GM23338 (cell line): ENCODE measurements at places on chromosomes 6 and 20. TPM values are rescaled to one million over a fixed set of nuclear protein-coding genes. Genes with fewer than 3 reads are reported as not detected.
A peak's percentile ranks its signal among the peaks of the same experiment; 100 is the strongest.

Gene MMP24
- 24.5 and 27.3 TPM in 2 replicates for total RNA-seq

Gene RAET1G
- total RNA-seq = not detected in 2 replicates

Gene TOMM34
- 36.5 and 38.7 TPM in 2 replicates for total RNA-seq

Gene HAO1
- not detected in 2 replicates for total RNA-seq

DNA sequence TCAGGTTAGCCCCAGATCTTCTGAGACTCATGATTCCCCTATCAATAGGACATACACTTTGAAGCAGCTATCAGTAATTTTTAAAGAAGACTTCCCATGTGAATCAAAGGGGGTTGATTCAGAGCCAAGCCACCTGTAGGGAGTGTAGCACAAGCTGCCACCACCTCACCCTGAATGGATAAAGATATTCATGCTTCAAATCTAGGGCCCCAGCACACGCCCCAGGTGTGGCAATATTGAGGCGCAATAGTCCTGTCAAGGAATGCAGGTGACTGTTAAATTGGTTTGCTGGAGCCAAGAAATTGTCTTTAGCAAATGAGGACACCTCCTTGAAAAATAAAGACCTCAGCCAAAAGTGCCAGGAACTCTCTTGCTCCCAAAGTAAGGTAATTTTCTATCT lies 404.4 kb downstream of the MAFB start:
- DNase-seq = no peak
- H3K36me3 ChIP-seq = no peaks in the 10 kb centered on the region
- H3K4me3 ChIP-seq = no peak overlapping the region
- H3K27me3 ChIP-seq = no peaks in the 10 kb centered on the region

- H3K36me3 ChIP-seq = no peaks in the 10 kb centered on the region
- no peak for DNase-seq
- H3K4me3 ChIP-seq = no peak overlapping the region
Measured at GRCh38 chr20:63139356-63139755, 76.6 kb downstream of the YTHDF1 start.

DNA sequence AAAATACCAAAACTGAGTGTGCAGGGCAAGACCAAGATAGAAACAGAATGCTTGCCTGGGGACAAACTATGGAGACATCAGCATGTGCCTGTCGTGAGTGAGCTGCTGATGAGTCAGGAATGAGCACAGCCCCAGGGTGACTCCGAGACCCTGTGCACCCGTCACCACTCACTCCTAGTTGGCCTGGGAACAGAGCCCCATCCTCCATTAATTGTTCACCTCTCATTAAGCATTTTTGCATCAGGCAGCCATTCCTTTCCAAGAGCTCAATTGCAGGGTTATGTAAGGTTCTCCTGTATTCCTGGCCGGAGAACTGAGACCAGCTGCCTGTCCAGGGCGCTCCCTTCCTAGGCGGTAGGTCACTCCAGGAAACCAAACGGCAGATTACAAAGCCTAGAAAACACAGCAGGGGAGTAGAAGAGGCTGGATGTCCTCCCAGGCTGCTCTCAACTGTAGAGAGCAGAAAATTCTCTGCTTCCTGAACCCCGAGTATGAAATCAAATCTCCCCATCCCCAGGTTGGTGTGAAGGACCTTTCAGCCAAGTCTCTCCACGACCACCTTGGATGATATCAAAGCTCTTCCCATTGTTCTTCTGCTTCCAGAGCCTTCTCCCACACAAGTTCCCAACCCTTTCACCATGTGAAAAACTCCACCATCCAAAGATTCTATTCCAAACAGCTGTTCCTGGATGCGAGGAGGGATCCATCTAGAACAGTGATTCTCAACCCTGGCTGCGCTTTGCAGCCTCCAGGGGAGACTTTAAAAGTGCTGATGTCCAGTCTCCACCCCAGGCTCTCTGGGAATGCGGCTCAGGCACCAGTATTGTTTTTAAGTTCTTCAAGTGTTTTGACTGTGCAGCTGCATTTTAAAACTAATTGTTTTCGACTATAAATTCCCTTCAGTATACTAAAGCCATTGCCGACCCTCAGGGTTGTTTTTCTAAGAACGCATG lies 532.6 kb upstream of the JARID2 start:
- no peak overlapping the region for H3K27ac ChIP-seq
- no peak for DNase-seq

GRCh38 chr20:4112481-4113421 lies 97.4 kb upstream of the RNF24 start:
- H3K27me3 ChIP-seq = no peaks in the 10 kb centered on the region
- DNase-seq = no peak
- H3K36me3 ChIP-seq = no peaks in the 10 kb centered on the region
- H3K27ac ChIP-seq = no peak overlapping the region
- H3K4me3 ChIP-seq = no peak overlapping the region

DNA sequence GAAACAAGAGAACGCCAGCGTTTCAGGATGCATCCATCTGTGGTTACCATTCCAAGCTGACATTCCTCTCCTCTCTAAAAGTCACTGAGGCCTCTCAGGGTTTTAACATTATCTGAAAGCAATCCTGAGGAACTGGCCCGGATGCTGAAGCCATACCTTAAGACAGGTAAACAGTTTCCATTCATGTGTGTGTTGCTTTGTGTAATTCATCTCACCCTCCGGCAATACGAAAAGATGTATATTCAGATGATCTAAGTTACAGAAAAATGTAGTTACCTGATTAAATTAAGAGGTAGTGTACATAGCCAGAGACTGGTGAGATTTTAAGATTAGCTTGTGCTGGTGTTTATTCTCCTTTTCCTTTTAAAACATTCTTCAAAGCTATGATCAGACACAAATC lies 68.4 kb upstream of the BACH2 start:
- H3K36me3 ChIP-seq = no peaks in the 10 kb centered on the region
- peak; percentile 44 for DNase-seq
- no peaks in the 10 kb centered on the region for H3K27me3 ChIP-seq
- peaks cover 27% of the 10 kb centered on the region for H3K4me1 ChIP-seq
- no peak overlapping the region for H3K4me3 ChIP-seq

DNA sequence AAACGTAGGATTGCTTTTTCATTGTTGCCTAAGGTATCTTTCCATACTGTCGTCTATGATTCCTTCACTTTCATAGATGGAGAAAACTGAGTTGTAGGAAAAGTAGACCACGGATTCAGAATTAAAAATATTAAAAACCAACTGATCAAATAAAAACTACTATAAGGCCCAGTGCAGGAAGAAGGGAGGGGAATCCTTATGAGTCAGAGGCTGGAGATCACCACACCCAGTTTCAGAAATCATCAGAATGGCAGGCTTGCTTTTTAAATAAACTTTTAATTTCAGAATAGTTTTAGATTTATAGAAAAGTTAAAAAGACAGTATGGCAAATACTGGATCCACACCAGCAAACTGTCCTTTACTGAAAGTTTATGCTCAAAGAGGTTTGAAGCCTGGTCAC lies 32.0 kb upstream of the POPDC3 start:
- no peak overlapping the region for H3K27ac ChIP-seq
- no peak overlapping the region for H3K4me3 ChIP-seq
- no peaks in the 10 kb centered on the region for H3K27me3 ChIP-seq
- no peak for DNase-seq
